ENCODE measurements at places on chromosomes 16 and 17. TPM values are rescaled to one million over a fixed set of nuclear protein-coding genes. Genes with fewer than 3 reads are reported as not detected.

The PER1 gene
- 34.8 TPM for total RNA-seq

The CTRB2 gene
- not detected for total RNA-seq

The CPSF4L gene
- not detected for total RNA-seq

The BOLA2 gene
- 8.8 TPM for total RNA-seq

The DNAAF1 gene
- total RNA-seq = not detected

The TSPOAP1 gene
- total RNA-seq = 77.0 TPM

The ALDH3A1 gene
- not detected for total RNA-seq

The OXLD1 gene
- total RNA-seq = 48.8 TPM

The ABR gene
- total RNA-seq = 141 TPM

The CSH1 gene
- not detected for total RNA-seq

The CIBAR2 gene
- total RNA-seq = not detected

The TAOK1 gene
- 60.2 TPM for total RNA-seq

All from T-helper 1 cell treated with Interleukin-12 subunit alpha and Interleukin-12 subunit beta and Interleukin-4 antibody, amounts not matched to agents 30 ng/mL and 1 ng/mL, for 36 hours (primary cell).